H1 (cell line): ENCODE measurements at places on chromosomes 7 and 10.

GRCh38 chr10:62861507-62861906 is 45.3 kb upstream of the EGR2 start:
- DNase-seq, result no peak

DNA sequence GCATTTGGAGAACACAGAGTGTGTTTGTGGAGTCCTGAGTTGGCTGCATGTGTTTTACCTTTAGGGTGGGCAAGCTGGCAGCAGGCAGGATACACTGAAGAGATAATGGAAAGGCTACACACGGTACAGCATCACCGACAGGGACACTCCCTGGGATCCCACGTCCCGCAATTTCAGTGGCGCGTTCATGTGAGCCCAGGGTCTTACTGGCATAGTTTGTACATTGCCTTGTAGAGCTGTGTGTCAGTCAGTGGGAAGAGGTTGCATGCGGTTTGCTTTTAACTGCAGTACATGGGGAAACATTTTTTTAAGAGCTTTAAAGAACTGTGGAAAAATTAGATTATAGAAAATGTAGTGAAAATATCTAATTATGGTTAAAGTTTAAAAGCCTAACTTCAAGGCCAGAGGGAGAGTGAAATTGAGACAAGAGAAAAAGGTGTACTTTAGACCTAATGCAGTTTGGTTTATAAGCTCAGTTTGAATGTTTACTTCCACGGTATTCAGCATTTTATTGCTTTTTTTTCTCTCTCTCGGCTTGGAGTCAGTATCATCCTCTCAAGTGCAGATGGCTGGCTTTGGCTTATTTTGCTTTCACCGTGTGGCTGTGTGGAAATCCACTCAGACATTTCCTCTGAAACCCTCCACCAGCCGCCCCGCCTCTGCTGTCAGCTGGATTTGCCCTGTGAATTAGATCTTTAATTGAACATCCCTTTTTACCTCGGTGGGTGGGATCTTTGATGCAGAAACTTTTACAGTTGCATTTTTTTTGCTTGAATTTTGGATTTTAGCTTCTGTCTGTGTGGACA is 364.2 kb upstream of the COBL start:
- DNase-seq, result no peak

DNA sequence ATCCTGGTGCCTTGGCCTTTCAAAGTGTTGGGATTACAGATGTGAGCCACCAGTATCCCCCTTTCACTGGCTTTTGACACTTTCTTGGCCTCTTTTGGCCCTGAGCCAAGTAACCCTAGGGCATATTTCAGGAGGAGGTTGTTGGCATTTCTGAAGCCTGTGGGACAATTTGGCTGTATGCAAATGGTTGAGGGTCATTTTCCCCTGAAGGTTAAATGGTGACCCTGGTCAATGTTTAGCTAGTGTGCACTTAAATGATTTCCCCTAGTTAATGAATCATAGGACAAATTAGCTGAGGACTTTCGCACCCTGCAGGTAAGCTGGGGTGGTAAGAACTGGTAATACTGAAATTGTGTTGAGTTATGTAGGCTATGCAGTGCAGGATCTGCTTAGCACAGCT is 660.5 kb downstream of the LRMDA start:
- no peak for DNase-seq

- no peak for DNase-seq
Observed at GRCh38 chr10:14758994-14759664, 15.6 kb downstream of the FAM107B start.

GRCh38 chr7:91127959-91128358 is 136.3 kb upstream of the FZD1 start:
- DNase-seq, result no peak

- DNase-seq, result no peak
Observed at GRCh38 chr7:55309040-55309991, 55.8 kb upstream of the LANCL2 start.
